Astrocyte (in vitro differentiated cells and primary cell): ENCODE measurements at places on chromosomes 2 and 18. TPM values are rescaled to one million over a fixed set of nuclear protein-coding genes. Genes with fewer than 3 reads are reported as not detected.
A peak's percentile ranks its signal among the peaks of the same experiment; 100 is the strongest.

GRCh38 chr2:127631541-127631996, 14.4 kb upstream of the GPR17 start:
- DNase-seq: no peak

GRCh38 chr18:37805773-37806404, 240.3 kb upstream of the CELF4 start:
- DNase-seq: no peak

DNA sequence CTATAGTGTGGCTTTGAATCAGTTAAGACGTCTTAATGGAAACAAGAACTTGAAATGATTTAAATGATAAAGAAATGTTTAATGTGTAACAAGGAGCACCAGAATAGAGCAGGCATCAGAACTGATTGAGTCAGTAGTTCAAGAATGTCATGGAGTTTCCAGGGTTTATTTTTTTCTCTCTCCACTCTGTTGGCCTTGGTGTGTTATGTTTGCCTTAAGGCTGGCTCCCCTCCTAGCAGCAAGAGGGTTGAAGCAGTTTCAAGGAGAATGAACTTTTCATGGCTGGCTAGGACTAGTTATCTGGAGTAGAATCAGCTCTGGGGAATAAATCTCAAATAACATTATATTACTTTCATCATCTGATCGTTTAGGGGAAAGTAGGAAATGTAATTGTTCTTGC, 13.4 kb upstream of the GLS start:
- peak; percentile 75 for DNase-seq

GRCh38 chr2:239098288-239098970, 250.5 kb downstream of the TWIST2 start:
- DNase-seq: no peak

DNA sequence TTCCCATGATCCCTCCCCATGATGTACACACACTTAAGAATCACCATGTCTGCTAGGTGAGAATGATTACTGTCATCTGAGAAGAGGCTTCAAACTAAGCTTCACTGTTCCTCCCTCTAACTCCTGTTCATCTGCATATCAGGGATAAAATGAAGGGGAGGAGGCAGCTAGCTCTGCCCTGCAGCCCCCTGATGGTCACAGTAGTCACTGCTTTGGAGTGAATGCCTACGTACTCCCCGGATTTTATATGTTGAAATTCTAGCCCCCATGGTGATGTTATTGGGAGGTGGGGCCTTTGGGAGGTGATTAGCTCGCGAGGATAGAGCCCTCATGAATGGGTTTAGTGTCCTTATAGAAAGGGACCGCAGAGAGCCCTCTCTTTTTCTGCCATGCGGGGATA, 156.4 kb downstream of the NCKAP5 start:
- no peak for DNase-seq

- DNase-seq: no peak
Measured at GRCh38 chr2:242041816-242042215, 172.3 kb downstream of the RTP5 start.

- DNase-seq: no peak
Measured at GRCh38 chr18:45250479-45250878, 364.8 kb upstream of the SLC14A2 start.

DNA sequence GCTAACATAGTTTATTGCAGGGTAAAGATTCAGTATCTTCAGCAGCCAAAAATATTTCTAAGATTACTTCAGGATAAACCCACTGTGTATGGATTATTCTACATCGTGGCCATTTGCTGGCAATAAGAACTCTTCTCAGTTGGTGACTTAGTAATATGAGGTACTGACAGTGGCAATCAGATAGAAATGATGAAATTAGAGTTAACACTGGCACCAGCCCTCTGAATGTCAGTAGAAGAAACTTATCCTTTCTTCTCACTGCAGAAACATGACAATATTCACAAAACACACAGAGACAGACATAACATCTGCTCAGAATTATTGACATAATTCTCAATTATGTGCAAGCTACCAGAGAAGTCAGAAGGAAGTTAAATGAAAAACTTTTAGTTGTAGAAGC, 246.3 kb upstream of the COL3A1 start:
- no peak for DNase-seq

DNA sequence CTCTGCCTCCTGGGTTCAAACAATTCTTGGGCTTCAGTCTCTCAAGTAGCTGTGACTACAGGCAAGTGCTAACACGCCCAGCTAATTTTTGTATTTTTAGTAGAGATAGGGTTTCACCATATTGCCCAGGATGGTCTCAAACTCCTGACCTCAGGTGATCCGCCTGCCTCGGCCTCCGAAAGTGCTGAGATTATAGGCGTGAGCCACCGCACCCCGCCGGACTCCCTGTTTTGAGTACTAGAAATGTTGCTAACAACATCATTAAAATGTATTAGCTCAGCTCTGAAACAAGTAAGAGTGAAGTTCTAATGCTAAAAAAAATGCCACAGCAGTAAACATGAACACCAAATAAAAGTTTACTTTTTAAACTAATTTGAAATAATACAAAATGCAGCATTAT, 937.7 kb downstream of the CPS1 start:
- no peak for DNase-seq

- DNase-seq: no peak
Measured at GRCh38 chr2:70344195-70344594, 42.3 kb upstream of the FAM136A start.

DNA sequence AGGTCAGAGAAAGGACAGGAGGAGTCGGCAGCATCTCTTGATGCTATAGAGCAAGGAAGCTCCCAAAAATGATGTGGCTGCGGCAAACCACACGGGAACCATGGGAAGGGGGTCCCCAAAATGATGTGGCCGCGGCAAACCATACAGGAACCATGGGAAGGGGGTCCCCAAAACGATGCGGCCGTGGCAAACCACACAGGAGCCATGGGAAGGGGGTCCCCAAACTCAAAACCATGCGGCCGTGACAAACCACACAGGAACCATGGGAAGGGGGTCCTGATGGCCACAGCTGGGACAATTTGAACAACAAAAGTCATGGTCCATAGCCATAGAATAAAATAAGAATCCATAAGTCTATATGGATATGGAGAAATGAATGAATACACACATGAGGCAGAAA, 58.4 kb upstream of the GLI2 start:
- no peak for DNase-seq

GRCh38 chr2:127515383-127515915, 10.8 kb downstream of the IWS1 start:
- peak; percentile 73 for DNase-seq

- no peak for DNase-seq
Measured at GRCh38 chr2:19785867-19786266, 115.9 kb downstream of the TTC32 start.

DNA sequence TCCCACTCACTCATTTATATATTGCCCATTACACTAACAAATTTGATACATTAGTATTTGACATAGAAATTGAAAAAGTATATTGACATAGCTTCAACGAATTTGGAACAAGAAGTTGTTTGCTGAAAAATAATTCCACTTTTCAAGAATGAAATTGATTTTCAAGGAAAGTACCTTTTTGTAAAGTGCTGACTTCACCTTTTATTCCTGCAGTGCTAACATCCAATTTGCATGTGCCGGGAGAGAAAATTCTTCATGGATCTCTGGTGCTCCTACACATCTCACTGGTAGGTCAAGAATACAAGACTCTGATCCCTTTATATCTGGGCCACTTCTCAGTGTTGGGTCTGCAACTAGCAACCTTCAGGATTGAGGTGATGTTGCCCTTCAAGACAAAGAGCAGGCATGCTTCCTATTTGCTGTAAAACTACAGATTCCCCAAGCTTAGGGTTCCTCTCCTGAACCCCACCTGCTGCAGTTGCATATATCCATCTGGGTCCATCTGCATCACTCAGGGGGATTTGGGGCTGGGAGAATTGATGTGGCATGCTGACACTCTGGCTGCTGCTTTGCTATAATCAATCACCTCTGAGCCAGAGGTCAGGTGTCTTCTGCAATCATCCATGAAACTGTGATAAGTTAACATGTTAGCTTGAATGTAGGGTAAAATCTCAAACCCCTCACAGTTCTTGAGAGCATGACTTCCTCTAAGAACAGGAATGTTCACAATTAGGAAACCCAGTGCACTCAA, 108.4 kb upstream of the TTN start:
- DNase-seq: no peak

DNA sequence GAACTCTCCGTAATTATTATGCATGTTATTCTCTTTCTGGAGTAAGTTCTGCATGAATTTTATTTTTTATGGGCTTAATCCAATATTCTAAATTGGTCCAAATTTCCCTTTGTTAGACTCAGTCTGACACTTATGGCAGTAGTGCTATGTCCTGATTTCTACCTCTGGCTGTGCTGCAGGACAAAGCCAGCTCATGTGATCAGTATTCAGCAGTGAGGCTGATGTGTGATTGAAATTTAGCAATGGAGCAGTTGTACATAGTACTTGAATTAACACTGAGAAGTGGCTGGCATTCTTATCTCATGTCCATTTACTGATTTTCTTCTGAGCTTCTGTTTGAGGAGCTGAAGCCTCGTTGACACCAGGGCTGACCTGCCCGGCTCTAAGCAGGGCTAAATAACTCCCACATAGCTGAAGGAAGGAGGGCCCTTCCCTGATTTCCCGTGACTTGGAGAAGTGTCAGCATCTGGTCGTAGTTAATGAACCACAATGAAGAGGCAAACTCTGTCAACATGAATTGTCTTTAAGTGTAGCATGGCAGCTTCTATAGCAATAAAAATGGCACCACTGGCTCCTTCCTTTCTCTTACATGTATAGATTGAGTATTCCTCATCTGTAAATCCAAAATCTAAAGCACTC, 159.0 kb upstream of the RASGRP3 start:
- no peak for DNase-seq

DNA sequence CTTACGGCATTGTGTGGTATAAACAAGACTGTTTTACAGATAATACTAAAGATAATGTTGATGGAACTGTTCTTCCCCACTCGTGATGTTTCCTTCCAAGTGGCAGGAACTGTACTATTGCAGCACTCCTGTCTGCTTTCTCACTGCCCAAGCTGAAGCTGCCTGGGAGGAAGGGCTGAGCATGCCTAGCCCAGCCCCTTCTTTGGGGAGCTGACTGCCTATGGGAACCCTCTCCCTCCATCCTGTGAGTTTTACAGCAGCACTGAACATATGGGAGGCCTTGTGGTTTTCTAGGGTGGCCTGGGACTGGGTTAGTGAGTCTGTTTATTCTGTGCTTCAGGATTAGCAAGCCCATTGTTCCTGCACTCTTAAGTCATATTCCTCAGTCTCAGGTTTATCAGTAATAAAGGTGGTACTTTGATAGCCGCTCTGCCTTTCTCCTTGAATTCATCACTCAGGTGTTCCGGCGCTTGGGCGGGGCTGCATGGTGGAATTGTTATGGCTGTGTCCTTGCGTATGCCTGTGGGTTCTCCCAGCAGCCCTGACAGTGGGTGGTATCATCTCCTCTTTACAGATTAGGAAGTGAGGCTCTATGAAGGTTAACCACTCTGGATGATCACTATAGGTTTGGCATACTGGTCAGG, 379.7 kb downstream of the PTPRM start:
- DNase-seq: peak; percentile 74

GRCh38 chr2:228446734-228447133, 265.2 kb upstream of the SPHKAP start:
- peak; percentile 1 for DNase-seq

DNA sequence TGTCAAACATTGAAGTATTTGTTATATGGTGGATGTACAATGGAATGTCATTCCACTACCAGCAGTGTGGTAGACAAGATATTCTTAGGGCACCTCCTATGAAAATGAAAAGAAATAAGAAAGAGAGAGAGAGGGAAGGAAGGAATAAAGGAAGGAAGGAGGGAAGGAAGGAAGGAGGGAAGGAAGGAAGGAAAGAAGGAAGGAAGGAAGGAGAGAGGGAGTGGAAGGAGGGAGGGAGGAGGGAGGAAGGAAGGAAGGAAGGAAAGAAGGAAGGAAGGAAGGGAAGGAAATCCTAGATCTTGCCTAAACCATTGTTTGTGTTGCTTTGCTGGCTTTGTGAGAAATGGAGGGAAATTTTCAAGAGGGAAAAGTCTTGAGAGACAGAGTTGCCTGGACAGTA, 50.1 kb upstream of the TCF7L1 start:
- no peak for DNase-seq

DNA sequence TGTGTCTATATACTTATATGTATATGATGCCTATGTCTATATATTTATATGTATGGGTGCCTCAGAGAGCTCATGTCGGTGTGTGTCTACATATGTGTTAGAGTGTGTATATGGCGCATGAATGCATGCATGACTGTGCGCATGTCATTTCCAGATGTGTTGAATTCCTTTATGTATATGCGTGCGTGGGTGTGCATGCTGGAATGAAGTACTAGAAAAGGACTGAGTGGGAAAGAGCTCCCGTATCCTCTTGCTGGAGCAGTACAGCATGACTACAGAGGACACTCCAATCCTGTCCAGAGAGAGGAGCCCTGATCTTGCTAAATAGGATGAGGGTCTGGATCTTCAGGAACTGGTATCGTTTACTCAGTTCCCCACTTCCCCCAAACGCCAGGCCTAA, 56.8 kb upstream of the LRPPRC start:
- no peak for DNase-seq

GRCh38 chr18:47832348-47832747, 98.1 kb downstream of the SMAD2 start:
- DNase-seq: peak; percentile 22

DNA sequence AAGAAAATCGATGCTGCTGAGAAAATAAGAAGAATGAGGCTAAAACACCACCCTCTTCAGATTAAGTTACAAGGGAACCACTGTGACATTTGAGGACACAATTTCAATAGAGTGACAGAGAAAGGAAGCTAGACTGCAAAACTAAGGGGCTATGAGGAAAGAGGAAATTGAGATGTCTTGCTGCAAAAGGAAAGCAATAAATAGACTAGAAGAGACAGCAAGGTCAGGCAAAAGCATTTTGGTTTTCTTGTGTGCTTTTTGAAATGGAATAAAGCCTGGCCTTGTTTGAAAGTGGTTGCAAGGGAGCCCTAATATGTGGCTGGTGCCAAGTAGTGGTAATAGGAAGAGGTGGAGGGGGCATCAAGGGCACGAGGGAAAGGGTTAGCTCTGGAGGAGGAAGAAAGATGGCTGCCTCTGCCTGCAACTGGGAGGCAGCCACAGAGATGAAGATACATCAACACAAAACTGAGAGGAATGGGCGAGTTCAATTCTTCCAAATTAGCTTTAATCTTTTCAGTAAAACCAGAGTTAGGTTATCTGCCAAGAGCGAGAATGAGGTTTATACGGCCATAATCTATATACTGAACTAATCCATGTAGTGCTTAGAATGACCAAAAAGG, 1.2 kb upstream of the MRO start:
- DNase-seq: no peak

GRCh38 chr2:42888321-42889245, 96.2 kb upstream of the HAAO start:
- peak; percentile 95 for DNase-seq

- DNase-seq: peak; percentile 88
Measured at GRCh38 chr2:1627628-1628381, 116.5 kb downstream of the PXDN start.

GRCh38 chr2:239059854-239060253, 212.0 kb downstream of the TWIST2 start:
- DNase-seq: no peak

- DNase-seq: peak; percentile 85
Measured at GRCh38 chr2:42618972-42619371, 50.5 kb downstream of the MTA3 start.

LOXHD1 gene
- not detected in 2 replicates for total RNA-seq

ALPP gene
- total RNA-seq: 0.32 TPM in 1 of 2 replicates, not detected in the other

ZNG1B gene
- 29.1 and 32.1 TPM in 2 replicates for total RNA-seq

RAX gene
- not detected in 2 replicates for total RNA-seq

DYNAP gene
- total RNA-seq: not detected in 2 replicates

DPP10 gene
- 1.1 and 1.3 TPM in 2 replicates for total RNA-seq

CDK5R2 gene
- total RNA-seq: 0.75 and 1.1 TPM in 2 replicates

NYAP2 gene
- 0.14 and 0.19 TPM in 2 replicates for total RNA-seq

TUBA4B gene
- total RNA-seq: not detected in 2 replicates

RIT2 gene
- not detected in 2 replicates for total RNA-seq

KIF5C gene
- total RNA-seq: 21.0 and 24.3 TPM in 2 replicates

CYP27A1 gene
- total RNA-seq: 3.9 and 4.3 TPM in 2 replicates

DSG4 gene
- not detected in 2 replicates for total RNA-seq

CCDC195 gene
- not detected in 2 replicates for total RNA-seq
